ENCODE measurements at places on chromosomes 6 and 20.

DNA sequence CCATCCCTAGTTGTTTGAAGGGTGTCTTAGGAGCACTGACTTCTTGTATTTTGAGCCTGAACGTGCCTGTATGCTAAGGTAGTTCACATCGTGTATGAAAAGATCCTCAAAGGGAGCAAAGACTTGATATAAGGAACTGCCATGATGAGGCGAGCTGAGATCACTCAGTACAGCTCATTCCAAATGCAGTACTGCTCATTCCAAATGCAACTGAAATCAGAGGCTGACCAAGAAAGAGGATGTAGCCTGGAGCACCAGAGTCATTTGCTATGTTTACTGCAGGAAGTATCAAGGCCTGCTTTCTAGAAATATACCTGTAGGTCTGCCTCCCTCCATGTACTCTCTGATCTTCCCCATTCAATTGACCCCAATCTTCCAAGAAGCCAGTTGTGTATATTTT lies 832.2 kb downstream of the EYS start:
- no peak for DNase-seq

DNA sequence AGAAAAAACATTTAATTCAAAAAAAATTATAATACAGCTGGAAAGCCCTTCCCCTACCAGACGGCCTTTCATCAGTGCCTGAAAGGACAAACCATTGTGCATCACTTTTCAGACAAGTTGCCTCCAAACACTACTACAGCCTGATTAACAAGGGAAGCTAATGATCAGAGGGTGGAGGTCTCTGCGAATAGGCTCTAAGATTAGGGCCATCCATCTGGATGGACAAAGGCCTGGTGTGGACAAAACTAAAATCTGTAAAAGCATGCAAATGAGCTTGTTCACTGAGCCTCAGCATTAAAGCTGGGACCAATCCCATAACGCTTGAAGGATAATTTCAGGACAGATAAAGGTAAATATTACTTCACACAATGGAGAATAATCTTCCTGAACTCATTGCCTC lies 228.7 kb upstream of the PLN start:
- no peak for DNase-seq

DNA sequence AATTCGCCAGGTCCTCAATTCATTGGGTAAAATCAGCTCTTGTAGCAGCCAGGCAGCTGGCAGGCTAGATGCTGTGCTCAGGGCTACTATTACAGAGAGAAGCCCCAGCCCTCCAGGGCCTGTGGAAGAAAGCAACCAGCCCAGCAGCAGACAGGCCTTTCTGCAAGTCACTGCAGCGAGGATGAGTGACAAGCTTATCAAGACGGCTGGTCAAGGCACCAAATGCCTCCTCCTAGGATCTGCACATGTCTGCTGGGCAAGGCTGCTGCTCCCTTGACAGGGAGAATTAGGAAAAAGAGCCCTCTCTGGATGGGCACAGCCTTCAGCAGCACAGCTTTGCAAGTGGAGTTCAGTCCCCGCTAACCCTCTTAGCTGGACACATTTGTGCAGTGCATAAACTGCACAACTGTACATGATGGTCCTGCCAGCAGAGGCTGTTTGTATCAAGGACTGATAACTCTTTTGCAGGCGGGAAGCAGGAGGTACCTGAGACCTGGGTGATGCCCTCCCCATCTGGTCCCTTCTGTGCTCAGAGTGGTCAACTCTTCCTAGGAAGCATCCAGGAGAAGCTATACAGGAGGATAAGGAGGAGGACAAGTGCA lies 89.9 kb downstream of the CDC5L start:
- no peak for DNase-seq

GRCh38 chr6:135940616-135941167 lies 89.2 kb downstream of the PDE7B start:
- no peak for DNase-seq

- no peak for DNase-seq
Measured at GRCh38 chr6:99080191-99080590, 132.4 kb upstream of the FBXL4 start.

GRCh38 chr6:6942091-6942490 lies 165.7 kb upstream of the RREB1 start:
- no peak for DNase-seq

GRCh38 chr6:91031581-91031980 lies 444.7 kb upstream of the MAP3K7 start:
- DNase-seq: peak; percentile 12

DNA sequence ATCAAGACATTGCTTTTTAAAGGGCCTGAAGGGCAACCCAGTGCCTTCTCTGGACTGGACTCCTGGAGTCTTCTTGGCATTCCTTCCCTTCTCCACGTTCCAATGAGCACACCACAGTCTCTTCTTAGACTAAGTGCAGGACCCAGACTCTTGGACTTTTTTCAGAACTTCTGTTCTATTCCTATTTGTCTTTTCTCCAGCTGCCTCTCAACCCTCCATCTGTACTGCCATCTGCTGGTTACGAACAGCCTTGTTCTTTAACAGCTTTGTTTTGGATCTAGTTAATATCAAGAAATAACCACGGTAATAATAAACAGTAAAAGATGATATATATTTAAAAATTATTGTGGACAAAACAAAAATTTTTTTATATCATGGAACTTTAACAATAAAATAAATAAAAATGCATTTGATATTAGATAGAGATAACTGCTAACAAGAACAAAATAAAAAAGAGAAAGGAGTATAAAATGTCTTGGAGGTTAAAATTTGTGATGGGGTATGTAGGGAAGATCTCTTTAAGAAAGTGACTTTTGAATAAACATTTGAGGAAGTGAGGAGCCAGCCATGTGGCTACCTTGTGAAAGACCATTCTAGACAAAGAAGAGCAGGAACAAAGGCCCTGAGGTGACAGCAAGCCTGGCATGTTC lies 105.1 kb upstream of the HCRTR2 start:
- DNase-seq: peak; percentile 71

DNA sequence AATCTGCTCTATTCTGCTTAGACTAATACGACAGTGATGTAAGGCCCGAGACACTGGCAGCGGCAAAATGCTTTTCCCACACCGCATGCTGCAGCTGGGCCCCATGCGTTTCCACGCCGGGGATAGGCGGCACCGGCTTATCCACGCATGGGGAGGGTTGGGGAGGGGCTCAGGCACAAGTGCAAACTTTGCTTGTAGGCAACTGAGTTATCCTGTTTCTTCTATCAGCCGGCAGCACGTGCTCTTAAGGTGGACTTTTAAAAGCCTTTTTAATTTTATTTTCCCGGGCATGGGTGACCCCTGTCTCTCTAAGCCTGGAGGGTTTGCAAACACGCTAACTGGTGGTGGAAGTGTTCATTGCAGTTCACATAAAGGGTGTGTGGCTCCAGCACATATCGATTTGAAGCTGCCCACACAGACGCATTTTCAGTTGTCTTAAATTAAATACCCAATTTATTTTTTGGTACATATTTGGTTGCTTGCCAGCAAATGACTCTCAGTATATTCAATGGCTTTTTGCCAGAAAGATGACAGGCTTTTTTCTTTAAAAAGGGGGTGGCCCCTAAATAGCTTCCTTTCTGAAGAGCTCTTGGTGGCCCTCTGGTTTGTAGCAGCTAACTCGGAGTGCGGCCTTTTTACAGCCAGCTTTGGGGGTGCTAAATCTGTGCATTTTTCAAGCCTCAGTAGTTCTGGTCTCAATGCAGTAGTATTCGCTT lies 561.8 kb upstream of the AGPAT4 start:
- DNase-seq: no peak

GRCh38 chr20:35506179-35506578 lies 23.3 kb downstream of the C20orf173 start:
- no peak for DNase-seq

GRCh38 chr6:130843575-130844320 lies 16.5 kb downstream of the SMLR1 start:
- DNase-seq: peak; percentile 75

GRCh38 chr6:157604816-157605215 lies 218.2 kb upstream of the SNX9 start:
- DNase-seq: no peak

DNA sequence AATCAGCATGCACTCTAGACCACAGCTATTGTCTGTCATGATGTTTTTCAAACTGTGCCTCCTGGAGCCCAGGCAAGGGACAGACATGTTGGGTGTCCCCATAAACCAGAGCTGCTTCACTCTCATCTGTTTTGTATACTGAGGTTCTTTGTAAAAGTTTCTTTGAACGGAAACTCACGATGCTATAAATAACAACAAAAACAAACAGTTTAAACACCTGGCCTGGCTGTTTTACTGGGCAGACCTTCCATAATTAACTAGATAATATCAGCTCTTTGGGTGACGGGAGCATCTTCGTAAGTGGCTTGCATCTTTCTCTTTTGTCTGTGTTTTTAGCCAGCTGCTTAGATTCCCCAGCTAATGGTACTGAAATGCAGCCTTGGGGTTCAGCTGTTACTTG lies 190.3 kb downstream of the ZDHHC14 start:
- DNase-seq: no peak

DNA sequence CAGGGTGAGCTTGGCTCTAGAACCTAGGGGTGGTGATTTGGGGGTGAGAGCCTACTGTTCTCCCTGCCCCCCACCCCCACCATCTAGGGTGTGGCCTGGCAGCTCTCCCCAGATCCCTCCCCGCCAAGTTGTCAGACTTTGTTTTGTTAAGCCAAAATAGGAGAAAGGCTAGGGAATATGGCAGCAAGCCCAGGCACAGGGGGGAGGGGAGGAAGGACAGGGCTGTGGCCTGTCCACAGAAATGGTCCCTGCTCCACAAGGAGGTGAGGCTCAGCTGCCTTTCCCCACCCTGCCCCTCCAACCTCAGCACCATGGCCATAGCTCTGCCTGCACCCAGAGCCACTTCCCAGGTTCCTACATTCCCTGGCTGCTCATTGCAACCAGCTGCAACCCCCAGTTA lies 17.2 kb downstream of the SCUBE3 start:
- no peak for DNase-seq

DNA sequence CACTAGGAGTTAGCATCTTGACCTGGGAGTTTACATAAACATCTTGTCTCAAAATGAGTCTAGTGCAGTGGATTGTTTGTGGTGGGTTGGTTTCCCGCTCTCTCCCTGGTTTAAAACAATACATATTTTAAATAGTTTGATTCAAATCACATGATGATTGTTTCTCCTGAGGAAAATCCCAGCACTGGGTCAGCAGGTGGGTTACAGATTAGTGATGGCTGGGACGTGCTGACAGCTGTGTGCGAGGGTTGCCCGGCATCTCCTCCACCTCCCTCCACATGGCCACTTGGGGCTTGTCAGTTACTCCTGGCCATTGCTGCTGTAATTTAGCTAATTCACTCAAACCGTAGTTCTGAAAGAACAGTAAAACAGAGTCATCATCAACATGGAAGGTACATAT lies 306.4 kb upstream of the CITED2 start:
- no peak for DNase-seq

DNA sequence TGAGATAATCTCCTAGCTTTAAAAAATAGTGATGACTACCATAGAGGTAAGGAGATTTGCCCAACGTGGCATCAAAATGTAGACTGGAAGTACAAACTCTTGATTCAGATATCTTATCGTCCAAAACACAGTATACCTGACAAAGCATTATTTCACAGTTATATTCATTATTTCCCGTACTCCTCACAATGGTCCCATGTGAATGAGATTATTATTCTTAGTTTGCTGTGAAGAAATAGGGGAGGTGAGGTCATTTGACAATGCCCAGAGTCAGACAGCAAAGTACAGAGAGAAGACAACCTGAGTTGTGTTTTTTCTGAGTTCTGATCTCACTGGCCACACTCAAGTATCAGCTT lies 1.2 kb upstream of the TFB1M start:
- no peak for DNase-seq

GRCh38 chr6:119259027-119259426 lies 90.5 kb downstream of the MAN1A1 start:
- DNase-seq: no peak

GRCh38 chr6:4370066-4370465 lies 234.7 kb upstream of the ECI2 start:
- DNase-seq: no peak

GRCh38 chr20:50100552-50100951 lies 12.4 kb downstream of the UBE2V1 start:
- no peak for DNase-seq

DNA sequence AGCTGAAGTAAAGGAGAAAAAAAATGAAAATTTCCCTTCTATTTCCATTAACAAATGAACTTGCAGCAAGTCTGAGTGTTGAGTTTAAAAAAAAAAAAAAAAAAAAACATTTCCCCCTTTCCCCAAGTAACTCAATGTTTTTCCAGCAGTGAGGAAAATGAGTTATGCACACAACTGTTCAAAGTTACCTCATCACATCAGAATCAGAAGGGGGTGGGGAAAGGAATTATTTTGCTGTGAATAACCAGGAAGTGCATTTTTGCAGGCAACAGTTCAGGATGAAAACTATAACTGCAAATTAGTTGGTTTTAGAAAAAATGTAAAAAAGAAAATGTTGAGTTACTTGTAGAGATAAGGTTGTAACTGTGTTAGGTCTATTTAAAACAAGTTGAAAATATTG lies 568.9 kb upstream of the CITED2 start:
- DNase-seq: peak; percentile 79

GRCh38 chr6:56752534-56752933 lies 109.8 kb upstream of the DST start:
- no peak for DNase-seq

- no peak for DNase-seq
Measured at GRCh38 chr6:118935331-118935668, 341 bp upstream of the MCM9 start.

DNA sequence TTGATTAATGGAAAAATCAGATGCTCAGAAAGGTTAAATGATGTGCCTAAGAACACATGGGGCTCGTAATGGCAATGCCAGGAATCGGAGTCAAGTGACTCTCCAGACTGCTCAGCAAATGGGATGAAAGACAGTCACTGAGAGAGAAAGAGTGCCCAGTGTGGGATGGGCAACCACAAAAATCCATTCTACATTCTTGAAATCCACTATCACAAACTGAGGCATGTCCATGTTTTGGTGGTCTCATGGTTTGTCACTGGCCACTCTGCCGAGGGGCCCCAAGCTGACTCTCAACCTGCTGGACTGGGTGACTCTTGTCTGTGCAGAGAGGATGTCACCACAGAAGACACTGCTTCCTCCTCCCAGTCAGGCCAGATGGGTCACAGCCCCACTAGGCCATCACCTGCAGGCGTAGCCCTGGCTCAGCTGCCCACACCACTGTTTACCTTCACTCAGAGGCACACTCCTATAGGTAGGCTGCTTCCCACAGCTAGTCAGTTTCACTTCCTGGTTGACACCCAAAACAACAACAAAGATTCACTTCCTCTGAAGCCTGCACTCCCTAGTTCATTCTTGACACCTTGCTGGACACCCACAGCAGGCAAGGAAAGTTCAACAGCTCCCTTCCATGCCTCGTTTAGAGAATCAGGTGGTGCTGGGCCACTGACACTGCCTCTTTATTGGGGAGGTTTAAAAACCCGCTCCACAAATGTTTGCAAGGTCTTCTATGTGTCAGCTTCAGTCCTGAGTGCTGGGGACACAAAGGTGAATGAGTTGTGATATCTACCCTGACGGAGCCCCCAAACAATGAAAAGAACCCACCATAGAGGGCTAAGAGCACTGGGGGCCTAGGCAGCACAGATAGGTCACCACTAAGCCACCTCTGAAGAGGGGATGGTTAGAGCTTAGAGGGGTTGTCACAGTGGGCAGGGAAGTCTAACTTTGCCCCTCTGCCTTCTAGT lies 21.7 kb downstream of the MAP1LC3A start:
- no peak for DNase-seq

GRCh38 chr20:23049201-23050075 lies at the start of gene THBD:
TSS of gene THBD (minus strand) at chr20:23049672. CDS start at chr20:23049504, 168 bp downstream.
- DNase-seq: no peak
